ENCODE measurements at places on chromosomes 2 and 18.
A peak's percentile ranks its signal among the peaks of the same experiment; 100 is the strongest.

GRCh38 chr2:45070113-45070652 lies 60.9 kb upstream of the SIX2 start:
- DNase-seq: peak; percentile 24

GRCh38 chr2:214076527-214076926 lies 334.3 kb upstream of the VWC2L start:
- peak; percentile 87 for DNase-seq

DNA sequence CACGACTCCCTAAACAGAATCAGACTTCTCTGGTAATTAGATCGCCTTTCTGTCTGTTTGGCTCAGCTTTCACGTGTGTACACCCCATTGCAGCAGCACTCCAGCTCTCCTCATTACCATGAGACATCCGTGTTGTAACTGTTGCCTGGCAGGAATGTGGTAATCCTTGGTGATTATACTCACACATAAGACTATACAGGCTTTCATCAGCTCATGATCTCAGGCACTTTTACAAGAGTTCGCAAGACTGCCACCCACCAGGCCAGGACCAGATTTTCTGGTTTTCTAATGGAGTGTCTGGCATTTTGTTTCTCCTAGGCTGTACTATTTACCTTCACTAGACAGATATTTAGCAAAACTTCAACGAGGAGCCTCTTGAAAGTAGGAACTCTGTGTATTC lies 50.2 kb downstream of the ACVR1 start:
- no peak for DNase-seq

DNA sequence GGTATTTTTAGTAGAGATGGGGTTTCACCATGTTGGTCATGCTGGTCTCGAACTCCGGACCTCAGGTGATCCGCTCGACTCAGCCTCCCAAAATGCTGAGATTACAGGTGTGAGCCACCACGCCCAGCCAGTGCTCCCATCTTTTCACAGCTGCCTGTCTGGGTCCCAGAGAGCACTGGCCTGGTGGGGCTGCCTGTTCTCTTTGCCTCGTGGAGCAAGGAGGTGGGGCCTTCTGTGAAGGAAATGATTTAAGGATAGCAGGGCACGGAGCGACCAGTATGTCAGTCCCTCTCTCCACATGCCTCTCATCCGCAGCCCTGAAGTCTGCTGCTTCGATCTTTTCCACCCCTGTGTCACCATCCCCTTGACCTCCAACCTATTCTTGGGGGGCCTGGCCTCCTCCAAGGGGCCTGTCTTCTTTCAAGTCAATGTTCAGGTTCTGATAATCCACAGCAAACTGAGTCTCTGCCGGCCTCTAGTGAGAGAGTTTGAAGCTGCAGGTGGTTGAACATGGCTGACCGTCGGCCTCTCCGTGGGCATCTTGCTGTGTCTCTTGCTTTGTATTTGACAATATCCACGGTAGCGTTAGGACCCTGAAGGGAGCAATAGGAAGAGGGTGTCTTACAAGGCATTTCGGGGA lies 28.2 kb upstream of the GIGYF2 start:
- peak; percentile 32 for DNase-seq

DNA sequence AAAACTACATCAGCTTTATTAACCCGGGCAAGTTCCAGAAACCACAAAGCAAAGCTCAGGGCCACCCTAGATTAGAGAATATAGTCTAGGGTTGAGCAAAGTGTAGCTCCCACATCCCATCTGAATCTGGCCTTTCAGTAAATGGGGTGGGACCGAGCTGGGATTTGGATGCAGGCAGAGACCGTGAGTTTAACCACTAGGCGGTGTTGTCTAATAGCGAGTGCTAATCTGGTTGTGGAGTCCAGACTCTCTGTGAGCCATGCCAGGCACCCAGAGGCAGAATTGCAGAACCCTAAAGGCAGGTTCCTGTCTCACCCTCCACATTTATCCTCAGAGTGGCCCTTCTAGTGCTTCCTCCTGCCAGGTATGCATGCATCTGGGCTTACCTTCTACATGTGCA lies 435.9 kb downstream of the TSN start:
- DNase-seq: peak; percentile 53

- no peak for DNase-seq
These were observed 7.6 kb upstream of the NFE2L2 start for GRCh38 chr2:177271981-177272666.

DNA sequence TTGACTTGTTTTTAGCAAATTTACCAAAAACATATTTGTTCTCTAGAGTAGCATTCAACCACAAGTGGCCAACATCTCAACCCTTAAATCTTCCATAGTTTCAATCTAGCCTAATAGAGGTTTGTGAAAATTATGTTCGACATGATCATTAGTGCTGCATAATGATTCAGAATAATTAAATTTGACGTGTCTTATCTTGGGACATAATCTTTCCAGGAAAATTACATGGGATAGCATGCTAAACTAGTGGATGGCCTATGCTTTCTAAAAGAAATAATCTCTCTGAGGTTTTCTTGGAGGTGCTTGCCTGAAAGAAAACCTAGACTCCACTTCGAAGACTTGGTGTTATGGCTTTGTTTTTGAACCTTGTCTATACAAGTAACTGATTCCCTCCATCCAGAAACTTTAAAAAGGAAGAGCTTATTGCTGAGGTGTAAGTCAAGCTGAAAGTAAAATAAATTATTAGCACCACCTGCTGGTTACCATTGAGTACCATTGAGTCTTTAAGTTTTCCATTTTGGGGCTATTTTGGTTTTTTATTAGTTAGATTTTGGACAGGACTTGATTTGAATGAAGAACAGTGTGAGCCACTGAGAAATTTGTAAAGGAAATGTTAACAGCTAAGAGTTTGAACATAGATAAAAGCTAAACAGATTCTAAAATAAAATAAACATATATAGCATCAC lies 32.7 kb downstream of the COX7A2L start:
- DNase-seq: peak; percentile 31

DNA sequence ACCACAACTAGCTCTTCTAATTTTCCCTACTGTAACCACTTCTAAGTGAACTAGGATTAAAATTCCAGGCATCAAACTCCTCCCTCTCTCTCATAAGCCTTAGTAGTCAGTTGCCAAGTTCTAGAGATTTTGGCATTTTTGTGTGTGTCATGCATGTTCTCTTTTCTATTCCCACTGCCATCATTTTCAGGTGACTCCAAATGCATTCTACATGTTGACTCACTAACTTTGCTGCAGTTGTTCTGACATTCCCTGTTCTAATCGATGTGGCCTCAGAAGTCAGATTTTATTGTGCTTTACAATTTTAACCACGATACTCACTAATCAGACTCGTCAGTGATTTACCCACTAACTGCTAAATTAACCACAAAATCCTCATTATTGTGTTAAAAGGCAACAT lies 13.3 kb downstream of the DSC1 start:
- no peak for DNase-seq

DNA sequence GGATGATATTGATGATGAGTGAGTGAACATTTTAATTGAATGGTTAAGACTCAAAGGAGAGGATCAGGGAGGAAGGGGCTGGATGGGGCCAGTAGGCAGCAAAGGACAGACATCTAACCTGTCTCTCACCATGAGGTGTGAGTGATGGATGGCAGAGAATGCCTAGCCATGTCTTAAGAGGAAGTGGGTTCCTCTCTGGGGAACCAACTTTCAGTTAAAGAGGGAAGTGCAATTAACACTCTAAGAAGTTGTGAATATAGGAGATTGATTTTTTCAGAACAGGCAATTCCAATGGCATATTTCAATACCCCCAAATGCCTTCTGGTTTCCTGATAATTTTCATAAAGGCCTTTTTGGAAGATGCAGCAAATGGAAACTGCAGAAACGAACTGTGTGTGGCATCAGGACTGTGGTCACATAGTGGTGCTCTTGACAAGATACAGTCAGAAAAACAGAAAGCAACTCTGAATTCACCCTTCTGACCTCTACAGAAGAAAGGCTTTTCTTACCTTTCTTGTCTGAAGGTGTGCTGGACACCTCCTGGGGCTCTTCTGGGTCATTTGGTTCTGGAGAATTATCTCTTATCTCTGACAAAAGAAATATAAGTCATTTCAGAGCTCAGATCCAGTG lies 10.2 kb downstream of the SP110 start:
- DNase-seq: no peak

- DNase-seq: no peak
These were observed 282.9 kb upstream of the PKDCC start for GRCh38 chr2:41764919-41765318.

DNA sequence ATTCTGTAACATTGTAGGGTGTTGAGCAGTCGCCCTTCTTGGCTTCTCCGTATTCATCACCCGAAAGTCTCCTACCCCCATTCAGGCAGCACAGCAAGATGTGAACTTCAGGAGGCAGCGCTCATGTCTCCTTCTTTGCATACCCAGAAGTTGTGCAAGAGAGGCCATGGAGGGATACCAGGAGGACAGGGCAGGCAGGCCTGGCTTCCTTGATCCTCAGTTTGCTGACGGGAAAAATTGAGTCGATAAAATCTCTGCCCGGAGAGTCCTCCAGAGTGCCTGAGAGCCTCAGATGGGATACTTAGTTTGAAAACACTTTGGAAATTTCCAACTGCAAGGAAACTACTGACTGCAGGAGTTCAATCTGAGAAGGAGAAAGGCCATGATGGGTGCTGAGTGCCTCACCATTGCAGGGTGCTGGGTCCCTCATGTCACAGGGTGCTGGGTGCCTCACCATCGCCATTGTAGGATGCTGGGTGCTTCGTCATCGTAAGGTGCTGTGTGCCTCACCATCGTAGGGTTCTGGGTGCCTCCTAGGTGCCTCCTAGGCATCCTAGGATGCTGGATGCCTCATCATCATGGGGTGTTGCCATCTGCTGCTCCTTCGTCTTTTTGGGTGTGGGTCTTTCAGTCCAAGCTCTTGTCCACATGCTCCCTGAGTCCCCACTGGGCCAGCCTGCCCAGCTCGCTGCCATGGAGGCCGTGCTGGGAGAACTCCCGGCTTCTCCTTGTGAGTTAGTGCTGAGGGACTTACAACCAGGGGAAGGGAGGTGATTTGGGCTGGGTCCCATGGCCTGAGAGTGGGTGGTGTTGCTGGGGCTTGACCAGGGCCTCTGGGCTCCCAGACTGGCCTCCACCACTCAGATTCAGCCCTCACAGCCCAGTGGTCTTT lies 162.4 kb downstream of the DDX1 start:
- DNase-seq: no peak

GRCh38 chr2:195622966-195623365 lies 34.1 kb upstream of the SLC39A10 start:
- DNase-seq: peak; percentile 44

- no peak for DNase-seq
These were observed 379.4 kb downstream of the CDH2 start for GRCh38 chr18:27797484-27797883.

DNA sequence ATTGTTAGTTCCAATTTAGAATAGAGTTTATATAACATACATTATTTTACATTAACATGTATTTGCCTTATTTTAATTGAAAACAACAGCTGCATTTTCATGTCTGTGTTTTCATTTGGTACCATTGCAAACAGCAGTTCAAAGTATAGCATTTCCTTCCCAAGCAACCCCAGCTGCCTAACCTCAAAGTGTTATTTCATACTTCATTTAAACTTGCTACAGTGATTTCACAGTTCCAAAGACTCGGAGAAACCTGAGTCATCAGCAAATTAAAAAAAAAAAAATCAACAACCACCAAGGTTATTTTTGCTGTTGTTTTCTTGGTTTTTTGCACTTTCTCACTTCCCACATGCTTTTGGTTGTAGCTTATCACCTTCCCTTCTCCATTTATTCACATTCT lies 236.5 kb upstream of the SPHKAP start:
- no peak for DNase-seq

DNA sequence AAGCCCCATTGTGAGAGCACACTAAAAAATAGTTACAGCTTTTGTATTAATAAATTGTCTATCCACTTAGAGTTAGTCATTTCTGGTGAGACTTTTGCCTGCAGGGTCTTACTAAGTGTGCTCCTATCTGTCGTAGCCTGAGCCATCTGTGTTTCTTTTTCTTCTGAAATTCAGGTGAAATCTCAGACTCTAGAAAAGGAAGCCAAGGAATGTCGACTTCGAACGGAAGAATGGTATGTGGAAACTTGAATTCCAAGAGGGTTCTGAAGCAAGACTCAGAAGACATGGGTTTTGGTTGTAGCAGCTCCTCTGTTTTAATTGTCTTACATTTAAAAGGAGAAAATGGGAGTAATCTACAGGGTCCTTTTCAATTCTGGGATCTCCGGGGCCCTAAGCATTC lies 70.0 kb upstream of the STON1 start:
- no peak for DNase-seq

DNA sequence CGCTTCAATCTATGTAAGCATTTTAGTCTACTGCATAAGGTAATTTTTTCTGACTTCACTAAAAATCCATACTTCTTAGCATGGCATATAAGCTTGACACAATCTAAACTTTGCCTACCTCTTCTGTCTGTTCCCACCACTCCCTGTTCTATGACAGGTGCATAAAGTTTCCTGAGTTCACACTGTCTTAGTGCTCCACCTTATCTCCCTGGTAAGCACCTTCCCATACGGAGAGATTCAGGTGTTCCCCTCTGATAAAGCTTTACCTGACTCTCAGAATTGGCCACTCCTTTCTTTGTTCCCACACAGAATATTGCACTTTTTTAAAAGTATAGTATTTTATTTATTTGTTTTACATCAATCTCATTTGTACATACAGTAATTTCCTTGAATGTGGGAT lies 16.8 kb upstream of the ITGA4 start:
- DNase-seq: no peak

- peak; percentile 12 for DNase-seq
These were observed 27.5 kb downstream of the CNRIP1 start for GRCh38 chr2:68292108-68292710.

DNA sequence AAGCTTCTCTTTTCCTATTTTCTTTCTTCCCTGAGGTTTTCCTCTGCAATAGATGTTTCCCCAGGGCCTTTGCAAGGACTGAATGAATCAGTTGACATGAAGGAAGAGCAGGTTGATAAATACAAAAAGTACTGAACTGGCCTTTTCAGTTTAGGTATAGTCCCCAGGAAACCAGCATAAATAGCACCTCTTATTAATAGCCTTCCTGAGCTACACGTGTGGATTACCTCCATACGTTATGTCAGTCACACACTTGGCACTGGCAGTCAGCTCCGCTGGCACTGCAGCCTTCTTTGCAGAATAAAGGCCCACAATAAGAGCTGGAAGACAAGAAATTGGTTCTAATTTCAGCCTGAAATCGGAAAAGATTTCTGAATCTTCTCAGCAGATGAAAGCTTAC lies 60.7 kb downstream of the KCTD18 start:
- DNase-seq: no peak

GRCh38 chr2:53751728-53752127 lies 15.9 kb upstream of the CHAC2 start:
- peak; percentile 30 for DNase-seq

GRCh38 chr2:10172033-10172871 lies 49.7 kb downstream of the RRM2 start:
- DNase-seq: no peak

Data from RPMI7951 (cell line).